Naive thymus-derived CD8-positive, alpha-beta T cell (primary cell): ENCODE measurements at places on chromosomes 13 and 19.

GRCh38 chr13:90846936-90847335 is 500.6 kb upstream of the MIR17HG start:
- no peak for DNase-seq

GRCh38 chr19:40370997-40371801 is 18.8 kb downstream of the HIPK4 start:
- no peak for DNase-seq

GRCh38 chr13:41004875-41005693 is 14.0 kb downstream of the ELF1 start:
- DNase-seq = peak; percentile 71

DNA sequence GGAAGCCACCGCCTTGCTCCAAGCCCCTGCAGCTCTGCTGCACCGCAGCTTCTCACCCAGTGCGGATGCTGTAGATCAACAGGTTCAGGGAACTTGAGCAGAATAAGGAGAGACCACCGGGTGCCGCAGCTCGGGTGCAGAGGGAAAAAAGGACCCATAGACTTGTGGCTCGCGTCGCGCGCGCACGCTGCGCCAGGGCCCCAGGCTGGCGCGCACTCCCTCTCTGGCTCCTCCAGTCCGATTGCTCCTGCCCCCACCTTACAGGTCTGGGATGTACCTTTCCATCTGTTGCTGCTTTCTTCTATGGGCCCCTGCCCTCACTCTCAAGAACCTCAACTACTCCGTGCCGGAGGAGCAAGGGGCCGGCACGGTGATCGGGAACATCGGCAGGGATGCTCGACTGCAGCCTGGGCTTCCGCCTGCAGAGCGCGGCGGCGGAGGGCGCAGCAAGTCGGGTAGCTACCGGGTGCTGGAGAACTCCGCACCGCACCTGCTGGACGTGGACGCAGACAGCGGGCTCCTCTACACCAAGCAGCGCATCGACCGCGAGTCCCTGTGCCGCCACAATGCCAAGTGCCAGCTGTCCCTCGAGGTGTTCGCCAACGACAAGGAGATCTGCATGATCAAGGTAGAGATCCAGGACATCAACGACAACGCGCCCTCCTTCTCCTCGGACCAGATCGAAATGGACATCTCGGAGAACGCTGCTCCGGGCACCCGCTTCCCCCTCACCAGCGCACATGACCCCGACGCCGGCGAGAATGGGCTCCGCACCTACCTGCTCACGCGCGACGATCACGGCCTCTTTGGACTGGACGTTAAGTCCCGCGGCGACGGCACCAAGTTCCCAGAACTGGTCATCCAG is 964 bp downstream of the PCDH17 start:
- no peak for DNase-seq

DNA sequence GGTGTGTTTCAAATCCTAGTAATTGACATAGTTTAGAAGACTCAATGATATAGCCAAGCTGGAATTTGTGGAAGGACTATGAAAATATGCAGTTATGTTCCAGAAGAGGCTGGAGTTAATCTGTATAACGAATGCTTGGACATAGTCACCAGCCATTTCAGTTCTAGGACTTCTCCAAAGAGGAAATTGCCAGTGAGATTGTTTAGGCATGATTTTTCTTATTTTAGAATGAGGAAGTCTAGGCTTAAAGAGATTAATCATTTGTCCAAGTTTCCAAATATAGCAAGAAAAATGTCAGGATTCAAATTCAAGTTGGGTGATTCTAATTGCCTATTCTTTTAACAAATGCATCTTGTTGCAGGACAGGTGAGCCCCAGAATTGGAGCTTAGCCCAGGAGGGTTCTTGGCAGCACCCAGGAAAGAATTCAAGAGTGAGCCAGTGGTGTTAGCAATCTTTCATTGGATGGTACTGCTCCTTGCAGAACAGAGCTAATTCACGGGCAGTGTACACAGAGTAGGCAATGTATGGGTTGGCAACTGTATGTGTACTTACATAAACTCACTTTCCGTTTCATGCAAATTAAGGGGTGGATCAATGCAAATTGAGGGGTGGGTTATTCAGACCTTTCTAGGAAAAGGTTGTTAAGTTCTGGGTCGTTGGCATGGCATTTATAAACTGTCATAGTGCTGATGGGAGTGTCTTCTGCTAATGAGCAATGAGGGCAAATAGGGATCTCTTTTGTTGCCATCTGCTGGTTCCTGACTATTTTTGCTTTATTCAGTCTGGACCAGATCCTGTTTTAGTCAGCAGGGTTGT is 763.1 kb upstream of the SLITRK1 start:
- no peak for DNase-seq

DNA sequence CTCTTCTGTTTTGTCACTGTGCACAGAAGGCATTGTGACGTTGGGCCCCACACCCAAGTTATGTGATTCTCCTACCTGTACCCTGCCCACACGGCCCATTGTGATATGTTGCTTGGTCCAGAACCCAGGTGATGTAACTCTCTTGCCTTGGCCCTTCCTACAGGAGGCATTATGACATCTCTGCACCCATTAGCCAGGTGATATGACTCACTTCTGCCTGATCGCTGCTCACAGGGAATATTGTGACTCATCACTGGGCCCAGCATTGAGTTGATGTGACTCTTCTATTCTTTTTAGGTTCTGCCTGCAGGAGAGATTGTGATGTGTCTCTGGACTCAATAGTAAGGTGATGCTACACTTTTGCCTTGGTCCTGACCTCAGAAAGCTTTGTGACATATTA is 65.4 kb upstream of the ZNF91 start:
- DNase-seq = no peak

GRCh38 chr19:53844849-53845246 is 20.7 kb upstream of the NLRP12 start:
- DNase-seq = no peak

- DNase-seq = no peak
Observed at GRCh38 chr13:68998056-68998455, 1109.6 kb upstream of the ATXN8OS start.

DNA sequence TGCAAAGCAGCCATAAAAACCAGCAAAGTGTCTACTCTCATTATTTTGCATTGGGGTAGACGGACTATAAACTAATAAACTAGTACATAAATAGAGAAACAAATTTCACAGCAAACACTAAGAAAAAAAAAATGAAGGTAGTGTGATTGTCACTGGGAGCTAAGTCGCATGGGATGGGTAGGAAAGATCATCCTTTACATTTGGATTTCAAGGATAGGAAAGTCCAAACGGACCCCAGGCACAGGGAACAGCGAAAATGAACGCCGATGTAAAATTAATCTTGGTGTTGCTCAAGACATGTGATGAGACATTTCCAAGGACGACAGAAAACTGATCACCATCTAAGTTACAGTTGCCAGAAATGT is 690 bp upstream of the SGTA start:
- no peak for DNase-seq

DNA sequence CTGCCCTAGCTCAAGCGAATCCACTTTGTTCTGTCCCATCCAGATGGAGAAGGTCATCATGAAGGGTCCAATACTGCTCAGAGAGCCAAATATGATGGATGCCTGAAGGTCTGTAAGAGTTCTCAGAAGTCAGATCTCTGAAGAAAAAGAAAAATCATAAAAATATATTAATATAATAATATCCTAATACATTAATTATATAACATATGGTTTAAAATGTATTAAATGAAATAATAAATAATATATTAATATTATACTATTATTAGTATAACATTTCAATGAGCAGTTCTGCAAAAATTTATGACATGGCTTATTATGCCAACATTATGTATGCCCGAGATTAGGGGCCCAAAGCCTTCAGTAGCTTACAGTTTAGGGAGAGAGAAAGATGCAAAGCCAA is 78.2 kb upstream of the GPR12 start:
- no peak for DNase-seq

GRCh38 chr13:98890925-98891324 is 86.9 kb downstream of the DOCK9 start:
- DNase-seq = no peak

DNA sequence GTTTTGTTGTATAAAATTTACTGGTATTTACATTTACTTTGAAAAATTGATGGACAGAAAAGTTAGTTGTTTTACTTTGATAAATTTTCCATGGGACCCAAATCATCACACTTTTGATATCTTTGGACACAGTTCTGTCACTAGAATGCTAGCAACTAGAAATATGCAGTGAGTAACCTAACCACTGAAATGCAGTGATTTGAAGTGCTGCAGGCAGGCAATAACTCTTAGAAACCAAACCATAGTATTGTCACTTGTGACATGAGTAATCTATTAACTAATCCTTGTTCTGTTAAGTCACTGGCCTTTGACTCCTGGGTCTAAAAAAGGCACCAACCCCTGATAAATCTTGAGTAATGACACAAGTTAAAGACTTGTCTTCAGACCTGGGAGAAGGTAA is 620.0 kb upstream of the ATXN8OS start:
- no peak for DNase-seq

DNA sequence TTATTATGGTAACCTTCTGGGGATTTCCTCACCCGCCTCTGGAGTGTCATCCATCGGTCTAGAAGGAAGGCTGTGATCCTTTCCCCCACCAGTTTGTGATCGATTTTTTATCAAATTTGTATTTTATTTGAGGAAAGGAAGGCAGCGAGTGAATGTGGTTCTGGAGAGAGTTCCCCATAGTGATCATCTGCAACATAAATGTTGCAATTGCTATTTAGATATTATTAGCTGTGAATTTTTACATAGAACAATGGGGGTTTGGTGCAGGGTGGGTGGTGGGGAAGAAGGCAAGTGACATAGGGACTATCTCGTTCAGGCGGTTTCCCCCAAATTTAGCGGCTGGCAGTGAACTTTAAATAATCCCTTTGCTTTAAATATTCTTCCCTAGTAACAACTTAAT is 1.2 kb downstream of the CDK8 start:
- DNase-seq = no peak

- DNase-seq = no peak
Observed at GRCh38 chr13:101845245-101846020, 393.0 kb downstream of the ITGBL1 start.

- DNase-seq = no peak
Observed at GRCh38 chr19:55379174-55379573, 2.5 kb downstream of the TMEM190 start.

DNA sequence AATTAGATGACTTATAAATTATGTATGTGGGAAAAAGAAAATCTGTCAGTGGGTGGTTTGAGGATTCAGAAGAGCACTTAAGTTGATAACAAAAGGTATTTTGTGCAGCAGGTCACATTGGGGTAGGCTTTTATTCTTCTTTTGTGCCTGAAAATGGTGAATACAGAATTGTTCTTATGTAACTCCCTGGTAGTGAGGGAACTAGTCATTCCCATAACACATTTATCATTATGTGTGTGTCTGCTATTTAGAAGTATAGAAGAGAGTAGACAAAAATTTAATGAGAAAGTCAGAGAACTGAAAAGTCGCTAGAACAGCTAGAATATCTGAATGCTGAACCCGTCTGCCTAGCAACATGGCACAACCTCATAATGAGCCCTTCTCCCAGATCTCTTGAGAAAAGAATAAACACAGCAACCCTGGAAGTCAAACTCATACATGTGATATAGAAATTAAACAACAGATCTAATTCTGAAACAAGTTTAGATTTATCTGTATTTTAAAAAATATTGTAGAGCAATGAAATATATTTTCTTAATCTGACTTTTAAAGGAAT is 111.8 kb upstream of the EDNRB start:
- DNase-seq = no peak

DNA sequence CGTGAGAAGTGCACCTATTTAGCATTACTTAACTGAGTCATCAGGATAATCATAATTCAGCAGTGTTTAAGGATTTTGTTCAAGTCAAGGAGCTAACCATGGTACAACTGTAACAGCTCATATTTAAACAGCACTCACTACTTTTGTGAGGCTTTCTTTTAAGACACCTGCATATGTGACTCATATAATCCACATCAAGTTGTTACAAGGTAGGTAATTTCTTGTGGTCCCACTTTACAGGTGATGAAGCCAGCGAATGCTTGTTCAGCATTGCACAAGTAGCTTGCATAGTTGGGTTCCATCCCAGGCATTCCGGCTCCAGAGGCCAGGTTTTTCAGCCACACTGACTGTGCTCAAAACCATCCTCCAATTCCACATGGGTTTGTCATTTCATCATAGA is 569.2 kb downstream of the MYO16 start:
- DNase-seq = no peak

GRCh38 chr13:112464720-112465119 is 88.6 kb downstream of the SPACA7 start:
- DNase-seq = no peak

- no peak for DNase-seq
Observed at GRCh38 chr13:113401452-113402415, 37.8 kb upstream of the GRTP1 start.

GRCh38 chr19:2274185-2274711 is 7.7 kb downstream of the PEAK3 start:
- DNase-seq = no peak

DNA sequence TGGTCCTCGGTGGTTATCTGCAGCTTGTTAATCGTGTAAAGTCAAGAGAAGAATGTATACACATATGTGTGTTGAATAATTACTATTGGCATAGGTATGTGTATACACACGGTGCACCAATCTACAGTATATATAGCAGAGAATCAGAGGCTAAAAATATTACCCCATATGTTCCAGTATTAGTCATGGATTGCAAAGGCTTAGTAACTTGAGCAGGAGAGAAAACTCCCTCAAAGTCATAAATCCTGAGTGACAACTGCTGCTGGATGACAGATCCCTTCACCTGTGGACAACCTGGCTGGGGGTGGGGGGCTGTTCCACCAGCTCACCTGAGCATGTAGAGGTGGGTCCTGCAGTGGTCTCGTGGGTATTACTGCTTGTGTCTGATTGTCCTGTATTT is 185.0 kb downstream of the ZNF536 start:
- DNase-seq = no peak

GRCh38 chr19:6373096-6373812 is 660 bp downstream of the ALKBH7 start:
- peak; percentile 97 for DNase-seq

DNA sequence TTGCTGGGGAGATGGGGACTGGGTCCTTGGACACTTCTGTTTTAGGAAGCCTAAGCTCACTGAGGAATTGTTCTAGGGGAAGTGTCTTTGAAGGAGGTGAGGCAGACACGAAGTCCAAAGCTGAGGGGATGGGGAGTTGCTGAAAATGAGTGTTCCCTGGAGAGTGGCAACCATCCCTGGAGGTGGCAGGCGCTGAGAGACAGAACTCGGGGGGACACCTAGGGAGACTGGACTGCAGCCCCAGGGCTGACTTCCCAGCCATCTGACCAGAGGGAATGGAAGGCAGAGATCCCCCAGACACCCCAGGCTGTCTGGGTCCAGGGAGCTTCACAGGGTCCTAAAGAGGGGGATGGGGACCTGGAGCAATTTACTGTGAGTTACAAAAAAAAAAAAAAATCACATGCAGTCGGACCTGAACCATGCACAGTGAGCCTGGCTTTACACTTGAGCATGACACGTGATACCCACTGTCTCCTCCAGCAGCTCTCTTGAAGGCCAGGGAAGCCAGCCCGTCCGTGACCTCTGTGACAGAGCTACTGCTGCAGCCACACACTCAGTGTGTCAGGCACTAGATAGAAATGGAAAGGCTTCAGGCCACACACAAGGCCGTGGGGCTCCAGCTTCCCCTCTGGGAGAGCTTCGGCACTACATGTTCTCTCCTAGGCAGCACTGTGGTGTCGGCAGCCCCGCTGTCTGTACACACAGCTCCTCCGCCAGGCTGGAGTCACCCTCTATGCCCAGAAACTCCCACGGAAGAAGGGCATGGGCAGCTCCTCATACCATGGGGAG is 77.1 kb upstream of the KCTD15 start:
- no peak for DNase-seq
